ENCODE measurements at places on chromosomes 5 and 9. TPM values are rescaled to one million over a fixed set of nuclear protein-coding genes. Genes with fewer than 3 reads are reported as not detected.

FOXI1 gene
- total RNA-seq: under 0.01 TPM

LIX1 gene
- not detected for total RNA-seq

ARID3C gene
- under 0.01 TPM for total RNA-seq

MYMK gene
- not detected for total RNA-seq

CWC27 gene
- total RNA-seq: 13.0 TPM

SUSD3 gene
- 0.19 TPM for total RNA-seq

TAF7 gene
- total RNA-seq: 90.2 TPM

FABP6 gene
- total RNA-seq: not detected

CCNJL gene
- total RNA-seq: 0.85 TPM

Data from regular cardiac myocyte (primary cell).